AG09309 (cell line): ENCODE measurements at places on chromosomes 4 and X.

- no peak for DNase-seq
Measured at GRCh38 chr4:115514675-115515074, 401.3 kb upstream of the NDST4 start.

GRCh38 chr4:130359542-130359941, 1263.6 kb downstream of the C4orf33 start:
- no peak for DNase-seq

DNA sequence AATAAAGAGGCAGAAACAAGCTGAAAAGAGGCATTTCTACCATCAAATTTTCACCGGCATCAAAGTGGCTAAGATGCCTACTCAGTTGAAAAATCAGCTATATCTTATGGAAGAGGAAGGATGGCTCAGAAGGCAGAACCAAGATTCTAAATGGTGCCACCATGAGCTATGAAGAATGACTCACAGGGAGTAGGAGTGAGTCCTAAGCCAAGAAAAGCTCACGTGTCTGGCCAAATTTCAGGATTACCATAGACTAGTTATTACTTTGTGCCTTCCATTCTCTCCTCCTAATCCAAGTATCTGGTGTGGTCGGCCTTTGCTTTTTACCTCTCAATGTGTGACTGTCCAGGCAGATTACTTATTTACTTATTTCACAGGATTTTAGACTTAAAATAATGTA, 54.8 kb downstream of the BMP3 start:
- DNase-seq: no peak

GRCh38 chrX:52034211-52034610, 34.8 kb downstream of the MAGED4B start:
- DNase-seq: no peak

DNA sequence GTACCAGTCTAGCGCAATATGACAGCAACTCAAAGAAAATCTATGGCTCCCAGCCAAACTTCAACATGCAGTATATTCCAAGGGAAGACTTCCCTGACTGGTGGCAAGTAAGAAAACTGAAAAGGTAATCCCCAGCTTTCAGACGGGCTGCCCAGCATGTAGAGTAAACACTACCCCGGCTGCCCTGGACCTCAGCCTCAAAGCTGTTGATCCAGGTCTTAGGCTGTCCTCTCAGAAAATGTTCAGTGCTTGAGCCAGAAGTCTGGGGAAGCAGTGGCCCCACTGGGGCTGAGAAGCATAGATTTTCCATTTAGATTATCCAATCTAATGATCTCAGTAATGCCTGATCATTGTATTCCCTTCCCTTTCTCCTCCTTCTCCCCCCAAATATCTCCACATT, 21.9 kb downstream of the BMX start:
- DNase-seq: no peak

GRCh38 chrX:55767100-55767499, 49.6 kb downstream of the RRAGB start:
- DNase-seq: no peak

GRCh38 chrX:139850968-139851367, 81.9 kb downstream of the ATP11C start:
- DNase-seq: no peak

- no peak for DNase-seq
Measured at GRCh38 chr4:161186012-161186411, 977.8 kb downstream of the FSTL5 start.

- no peak for DNase-seq
Measured at GRCh38 chr4:9918484-9918883, 102.8 kb downstream of the SLC2A9 start.

DNA sequence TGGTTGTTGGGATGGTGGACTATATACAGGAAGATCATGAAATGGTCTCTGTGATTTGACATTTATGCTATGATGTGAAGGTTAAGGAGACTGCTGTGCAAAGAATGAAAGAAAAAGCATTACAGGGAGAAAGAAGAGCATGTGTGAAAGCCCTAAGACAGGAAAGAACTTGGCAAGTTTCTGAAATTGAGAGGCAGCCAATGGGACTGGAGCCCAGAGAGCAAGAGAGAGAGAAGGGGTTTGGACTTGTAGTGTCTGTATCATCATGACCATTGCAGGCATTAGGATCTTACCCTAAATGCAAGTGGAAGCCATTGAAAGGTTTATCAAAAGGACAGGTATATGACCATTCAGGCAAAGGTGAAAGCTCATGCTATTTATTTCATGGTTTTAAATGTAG, 147.1 kb downstream of the NAA11 start:
- no peak for DNase-seq

DNA sequence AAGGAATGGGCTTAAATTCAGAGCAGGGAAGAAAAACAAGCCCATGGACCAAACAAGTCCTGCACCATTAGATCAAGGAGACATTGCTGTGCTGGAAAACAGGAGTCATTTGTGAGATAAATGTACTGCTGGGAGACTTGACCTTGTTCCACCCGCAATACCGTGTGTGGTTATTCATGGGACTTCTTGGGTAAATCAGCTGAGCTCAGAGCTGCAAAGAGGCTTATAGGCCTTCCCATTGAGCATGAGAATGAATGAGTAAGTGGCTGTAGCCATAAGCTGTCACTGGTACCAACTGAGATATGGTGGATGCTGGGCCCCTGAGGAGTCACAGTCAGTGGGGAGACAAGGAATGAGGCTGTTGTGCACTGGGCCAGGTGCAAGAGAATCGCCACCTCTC, 2.3 kb upstream of the CYTL1 start:
- no peak for DNase-seq

GRCh38 chr4:113183032-113183605, 133.7 kb downstream of the ANK2 start:
- DNase-seq: no peak

DNA sequence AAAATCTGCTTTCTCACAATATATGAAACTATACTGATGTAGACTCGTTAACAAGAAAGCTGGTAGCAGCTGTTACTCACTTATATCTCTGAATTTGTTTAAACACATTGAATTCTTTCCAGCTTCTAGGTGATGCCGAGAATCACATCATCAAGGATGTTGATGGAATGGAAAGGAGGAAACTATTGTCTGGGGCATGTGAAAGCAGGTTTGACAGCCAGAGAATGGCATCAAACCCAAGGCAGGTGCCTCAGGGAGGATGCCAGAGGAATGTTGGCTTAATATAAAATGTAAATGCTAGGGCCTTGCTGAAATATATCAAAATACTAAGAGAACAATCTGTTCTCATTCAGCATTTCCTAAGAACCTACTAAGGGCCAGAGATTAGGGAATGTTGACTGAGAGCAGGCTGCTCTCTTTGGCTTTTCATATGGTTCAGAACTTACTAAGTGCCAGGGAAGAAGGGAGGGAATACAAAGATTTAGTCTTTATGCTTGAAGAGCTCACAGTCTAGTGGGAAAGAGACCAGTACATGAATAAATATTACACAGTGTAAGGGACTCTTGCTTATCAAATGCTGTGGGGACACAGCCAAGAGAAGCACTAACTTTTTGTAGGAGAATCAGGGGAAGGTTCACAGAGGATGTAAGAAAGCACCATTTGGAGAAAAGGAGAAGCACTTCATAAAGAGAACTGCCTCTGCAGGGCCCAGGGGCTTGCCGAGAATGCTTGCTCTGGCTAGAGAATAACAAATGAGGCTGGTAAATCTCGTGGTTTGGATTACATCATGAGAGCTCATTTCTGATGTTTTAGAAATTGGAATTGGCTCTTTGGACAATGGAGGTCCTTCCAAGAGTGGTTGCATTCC, 14.7 kb downstream of the SLIT2 start:
- DNase-seq: no peak

DNA sequence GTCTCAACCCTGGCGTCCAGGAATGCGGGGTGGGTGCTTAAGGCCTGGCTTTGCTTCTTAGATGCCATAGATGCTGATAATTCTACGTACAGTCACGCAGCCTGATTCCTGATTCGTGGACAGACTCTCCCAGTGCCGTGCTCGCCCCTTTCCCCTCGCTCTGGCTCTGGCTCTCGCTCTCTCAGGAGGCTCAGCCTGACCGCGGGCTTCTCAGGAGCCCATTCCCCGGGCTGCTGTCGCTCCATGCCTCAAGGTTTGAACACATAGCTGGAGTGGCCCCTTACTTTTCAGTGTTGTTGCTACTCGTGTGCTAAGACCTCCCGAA, 59.2 kb upstream of the ZC4H2 start:
- DNase-seq: no peak

DNA sequence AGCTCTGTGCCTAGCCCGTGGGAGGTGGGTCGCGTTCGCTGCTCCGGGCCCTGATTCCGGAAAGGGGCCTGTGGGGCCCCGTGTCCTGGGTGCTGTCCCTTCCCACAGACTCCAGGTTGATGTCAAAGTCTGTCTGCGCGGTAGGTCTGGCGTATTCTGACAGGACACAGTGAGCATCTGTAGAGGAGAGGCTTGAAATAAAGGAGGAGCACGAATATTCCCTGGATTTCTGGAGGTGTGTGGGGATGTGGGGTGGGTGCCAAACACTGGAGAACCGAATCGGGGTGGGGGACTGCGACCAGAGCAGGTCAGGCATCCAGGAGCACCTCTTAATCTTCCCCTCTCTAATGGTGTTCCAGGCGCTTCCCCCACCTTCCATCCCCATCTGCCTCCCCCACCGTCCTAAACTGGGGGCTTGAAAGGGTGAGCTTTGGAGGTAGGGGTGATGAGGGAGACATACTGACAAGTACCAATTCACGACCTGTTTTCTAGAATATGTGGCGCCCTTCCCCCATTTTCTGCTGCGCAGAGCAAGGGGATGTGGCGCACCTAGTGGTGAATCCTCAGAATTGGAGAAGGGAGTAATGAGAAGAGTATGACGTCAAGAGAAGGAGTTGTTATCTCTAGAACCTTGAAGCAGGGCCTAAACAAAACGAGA, 877 bp downstream of the GPRASP1 start:
- DNase-seq: no peak

DNA sequence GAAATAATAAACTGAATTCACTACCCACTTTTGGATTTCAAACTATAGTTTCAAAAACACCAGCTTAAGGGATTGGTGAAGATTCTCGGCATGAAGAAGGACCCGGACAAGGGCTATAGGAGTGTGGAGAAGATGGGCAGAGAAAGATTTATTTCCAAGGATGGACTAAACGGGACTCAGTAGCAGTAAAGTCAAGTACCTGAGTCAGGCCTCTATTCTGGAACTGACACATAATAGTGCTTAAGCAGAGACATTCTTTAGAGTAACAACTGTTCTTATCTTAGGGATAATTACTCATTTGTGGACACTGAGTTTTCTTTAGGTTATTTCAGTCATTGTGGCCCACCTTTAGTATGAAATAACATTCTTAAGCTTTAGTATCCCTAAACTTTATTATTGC, 134.6 kb downstream of the GATB start:
- no peak for DNase-seq

DNA sequence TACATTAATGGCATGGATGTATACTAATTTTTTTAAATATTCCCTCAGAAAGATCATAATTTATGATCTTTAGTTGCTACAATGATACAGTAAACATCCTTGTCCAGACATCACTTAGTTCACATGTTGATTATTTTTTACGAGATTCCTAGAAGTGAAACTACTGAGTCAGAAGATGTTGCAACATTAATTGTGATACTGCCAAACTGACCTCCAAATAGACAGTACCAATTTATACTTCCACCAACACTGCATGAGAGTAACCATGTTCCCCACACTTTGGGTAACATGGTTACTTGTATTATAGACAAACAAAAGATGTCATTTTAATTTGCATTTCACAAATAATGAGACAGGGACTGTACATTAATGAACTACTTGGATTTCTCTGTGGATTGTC, 19.6 kb downstream of the RCHY1 start:
- DNase-seq: peak; percentile 71

- peak; percentile 87 for DNase-seq
Measured at GRCh38 chr4:176769514-176769913, 23.2 kb downstream of the VEGFC start.

DNA sequence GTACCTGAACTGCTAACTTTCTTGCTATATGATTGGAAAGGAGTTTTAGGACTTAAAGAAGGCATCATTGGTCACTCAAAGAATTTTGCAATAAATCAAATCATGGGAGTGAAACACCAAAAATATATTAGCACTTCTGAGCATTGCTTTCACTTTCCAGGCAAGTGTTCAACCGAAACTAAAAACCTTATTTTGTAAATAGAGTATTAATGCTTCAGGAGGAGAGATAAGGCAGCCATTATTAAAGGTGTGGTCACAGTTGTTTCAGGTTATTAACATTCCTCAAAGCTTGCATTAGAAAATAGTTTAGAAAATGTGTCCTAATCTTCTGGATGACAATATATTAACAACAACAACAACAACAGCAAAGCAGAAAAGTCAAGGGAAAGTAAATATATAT, 92.3 kb upstream of the TLL1 start:
- no peak for DNase-seq

- DNase-seq: no peak
Measured at GRCh38 chrX:135396566-135396965, 25.2 kb upstream of the SMIM10L2A start.

DNA sequence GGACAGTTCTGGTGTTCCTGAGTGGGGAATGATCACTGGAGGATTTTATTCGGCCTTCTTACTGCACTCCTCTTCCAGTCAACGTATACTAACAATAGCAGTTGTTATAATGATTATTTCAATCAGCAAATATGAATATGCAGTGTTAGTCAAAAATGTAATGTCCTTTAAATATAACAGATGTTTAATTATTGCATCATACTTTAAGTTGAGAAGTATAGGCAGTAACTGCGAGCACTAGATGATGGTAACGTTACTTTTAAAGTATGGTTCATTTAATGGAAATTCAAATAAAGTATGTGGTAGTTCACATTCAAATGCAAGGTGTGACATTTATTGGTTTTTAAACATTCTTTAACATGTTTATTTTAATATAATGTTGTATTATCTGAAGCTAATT, 5.5 kb upstream of the BLTP1 start:
- DNase-seq: no peak

GRCh38 chr4:174934360-174934759, 16.2 kb downstream of the ADAM29 start:
- no peak for DNase-seq
